CD4-positive, alpha-beta T cell (primary cell): ENCODE measurements at places on chromosomes 4 and X. TPM values are rescaled to one million over a fixed set of nuclear protein-coding genes. Genes with fewer than 3 reads are reported as not detected.

- DNase-seq: no peak
Measured at GRCh38 chr4:99379571-99379970, 27.0 kb upstream of the ADH1C start.

GRCh38 chrX:149937871-149938426 is 342 bp downstream of the EOLA2 start:
- peak; percentile 4 for DNase-seq

GRCh38 chrX:80216086-80216485 is 201.5 kb downstream of the TBX22 start:
- DNase-seq: no peak

DNA sequence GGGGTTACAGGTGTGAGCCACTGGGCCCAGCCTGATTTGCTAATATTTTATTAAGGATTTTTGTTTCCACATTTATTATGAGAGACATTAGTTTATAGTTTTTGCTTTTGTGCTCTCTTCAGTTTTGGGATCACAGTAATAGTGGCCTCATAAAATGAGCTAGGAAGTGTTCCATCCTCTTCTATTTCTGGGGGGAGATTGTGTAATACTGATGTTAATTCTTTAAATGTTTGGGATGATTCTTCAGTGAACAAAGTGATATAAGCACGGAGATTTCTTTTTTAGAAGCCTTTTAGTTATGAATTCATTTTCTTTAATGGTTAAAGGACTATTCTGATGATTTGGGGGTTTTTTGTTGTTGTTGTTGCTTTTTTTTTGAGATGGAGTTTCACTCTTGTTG is 41.3 kb downstream of the RBMX start:
- no peak for DNase-seq

DNA sequence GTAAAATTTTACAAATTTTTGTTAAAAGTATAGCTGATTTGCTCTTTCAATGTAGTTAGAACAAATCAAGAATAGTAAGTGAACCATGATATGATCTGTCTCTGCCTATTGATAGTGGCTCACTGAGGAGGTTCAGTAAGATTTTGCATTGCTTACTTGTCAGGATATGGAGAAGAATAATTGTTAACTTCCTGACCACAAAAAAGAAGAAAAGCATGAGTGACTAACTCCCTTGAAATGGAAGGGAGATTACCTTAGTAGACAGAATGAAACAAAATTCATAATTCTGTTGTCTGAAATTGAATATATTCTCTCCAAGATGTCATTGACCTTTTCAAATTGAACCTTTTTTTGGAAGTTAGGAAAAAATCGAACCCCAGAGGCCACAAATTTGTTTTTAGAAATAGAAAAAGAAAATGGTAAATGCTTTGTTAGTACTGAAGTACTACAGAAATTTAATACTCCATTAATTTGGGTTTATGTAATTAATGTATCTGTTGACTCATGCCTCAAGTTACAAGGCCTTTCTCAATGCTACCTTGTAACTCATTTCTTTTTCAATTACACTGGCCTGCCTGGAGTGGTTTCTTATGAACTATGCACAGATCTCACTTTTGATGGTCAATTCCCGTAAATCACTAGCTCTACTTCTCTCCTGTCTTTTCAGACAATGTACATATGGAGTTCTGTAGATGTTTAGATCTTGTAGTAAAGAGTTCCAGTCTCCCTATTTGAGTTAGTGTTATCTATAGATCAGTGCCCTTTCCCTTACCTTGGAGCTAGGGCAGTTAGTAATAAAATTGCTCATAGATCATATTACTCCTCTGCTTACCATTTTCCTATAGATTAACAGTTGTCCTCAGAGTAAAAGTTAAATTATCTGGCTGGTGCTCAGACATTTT is 139.3 kb downstream of the TLL1 start:
- DNase-seq: no peak

- DNase-seq: no peak
Measured at GRCh38 chr4:4216648-4217047, 10.1 kb downstream of the OTOP1 start.

Gene REELD1
- 1.7 TPM for total RNA-seq
